ENCODE measurements at places on chromosomes 4 and X. TPM values are rescaled to one million over a fixed set of nuclear protein-coding genes. Genes with fewer than 3 reads are reported as not detected.

Gene LNX1
- not detected for total RNA-seq

Gene METTL14
- total RNA-seq: 3.8 TPM

Gene SLITRK4
- not detected for total RNA-seq

Gene GPR119
- total RNA-seq: not detected

Gene SERTM2
- total RNA-seq: not detected

Gene FGD1
- 31.5 TPM for total RNA-seq

Gene IDUA
- 3.8 TPM for total RNA-seq

Gene FAM114A1
- total RNA-seq: 9.2 TPM

Gene DMP1
- total RNA-seq: not detected

Gene SPCS3
- 79.5 TPM for total RNA-seq

Gene UGT2B11
- not detected for total RNA-seq

Gene CT45A1
- total RNA-seq: not detected

Gene TRIM75
- not detected for total RNA-seq

Gene PABPC5
- total RNA-seq: not detected

Gene GAGE12F
- total RNA-seq: not detected

Gene CT45A10
- not detected for total RNA-seq

Gene ANXA3
- not detected for total RNA-seq

Gene CXCR3
- not detected for total RNA-seq

Gene CPE
- total RNA-seq: 44.4 TPM

Gene MECP2
- 33.1 TPM for total RNA-seq

Gene ZRSR2
- total RNA-seq: 0.49 TPM

Gene FRMD7
- not detected for total RNA-seq

Gene KIAA0232
- 9.7 TPM for total RNA-seq

Gene MAB21L2
- not detected for total RNA-seq

Gene SYNPO2
- total RNA-seq: not detected

Gene KLHL5
- 91.7 TPM for total RNA-seq

Data from G401 (cell line).